ENCODE measurements at places on chromosomes 13 and 19. TPM values are rescaled to one million over a fixed set of nuclear protein-coding genes. Genes with fewer than 3 reads are reported as not detected.

- no peak for DNase-seq
- H3K4me1 ChIP-seq, result peaks cover 89% of the 10 kb centered on the region
- H3K27me3 ChIP-seq, result peaks cover 9% of the 10 kb centered on the region
Observed at GRCh38 chr13:46386392-46387063, 524 bp downstream of the RUBCNL start.

GRCh38 chr13:88281841-88282240, 610.7 kb downstream of the SLITRK5 start:
- H3K27ac ChIP-seq, result no peak overlapping the region
- no peak overlapping the region for H3K4me3 ChIP-seq
- no peaks in the 10 kb centered on the region for H3K27me3 ChIP-seq
- H3K36me3 ChIP-seq, result no peaks in the 10 kb centered on the region
- no peak for DNase-seq
- H3K4me1 ChIP-seq, result no peaks in the 10 kb centered on the region

- peaks cover 19% of the 10 kb centered on the region for H3K4me1 ChIP-seq
- no peaks in the 10 kb centered on the region for H3K36me3 ChIP-seq
- H3K4me3 ChIP-seq, result peak overlapping the region; percentile 63
- no peak for DNase-seq
Observed at GRCh38 chr13:110138700-110139036, 168.3 kb downstream of the COL4A1 start.

- H3K27ac ChIP-seq, result no peak overlapping the region
- no peaks in the 10 kb centered on the region for H3K4me1 ChIP-seq
Observed at GRCh38 chr19:283395-283794, 7.8 kb downstream of the PLPP2 start.

GRCh38 chr13:28750187-28751045, 31.6 kb upstream of the SLC46A3 start:
- H3K27ac ChIP-seq, result no peak overlapping the region
- no peak overlapping the region for H3K4me3 ChIP-seq
- no peaks in the 10 kb centered on the region for H3K27me3 ChIP-seq
- DNase-seq, result no peak
- peaks cover 39% of the 10 kb centered on the region for H3K4me1 ChIP-seq

- DNase-seq, result no peak
- H3K36me3 ChIP-seq, result no peaks in the 10 kb centered on the region
- H3K27ac ChIP-seq, result no peak overlapping the region
Observed at GRCh38 chr19:48556163-48556562, 4.2 kb downstream of the SULT2B1 start.

DNA sequence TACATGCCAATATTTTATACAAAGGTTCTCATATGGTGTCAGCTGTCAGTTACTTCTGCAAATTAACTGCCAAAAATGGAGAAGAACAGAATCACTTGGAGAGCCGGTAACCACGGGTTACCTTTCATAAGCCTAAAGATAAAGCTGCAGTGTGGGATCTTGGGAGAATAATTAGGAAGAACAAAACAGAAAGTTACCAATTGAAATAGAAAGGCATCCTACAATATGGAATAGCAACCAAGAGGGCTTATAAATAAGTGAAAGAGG, 74.2 kb downstream of the TSHZ3 start:
- no peak overlapping the region for H3K4me3 ChIP-seq
- no peaks in the 10 kb centered on the region for H3K4me1 ChIP-seq
- no peak overlapping the region for H3K27ac ChIP-seq
- H3K27me3 ChIP-seq, result no peaks in the 10 kb centered on the region
- peak; percentile 4 for DNase-seq
- peaks cover 25% of the 10 kb centered on the region for H3K36me3 ChIP-seq

SLC39A3 gene
- polyA plus RNA-seq, result 14.2 TPM
